Kidney (tissue), 22 donors: ENCODE measurements at places on chromosomes 11 and 22.

- no peak for DNase-seq
Measured at GRCh38 chr11:12685229-12685628, 11.0 kb downstream of the TEAD1 start.

- DNase-seq, result no peak
Measured at GRCh38 chr22:20405291-20405930, 11.5 kb downstream of the ZNF74 start.

- no peak for DNase-seq
Measured at GRCh38 chr11:43937434-43938411, 4.7 kb upstream of the C11orf96 start.

DNA sequence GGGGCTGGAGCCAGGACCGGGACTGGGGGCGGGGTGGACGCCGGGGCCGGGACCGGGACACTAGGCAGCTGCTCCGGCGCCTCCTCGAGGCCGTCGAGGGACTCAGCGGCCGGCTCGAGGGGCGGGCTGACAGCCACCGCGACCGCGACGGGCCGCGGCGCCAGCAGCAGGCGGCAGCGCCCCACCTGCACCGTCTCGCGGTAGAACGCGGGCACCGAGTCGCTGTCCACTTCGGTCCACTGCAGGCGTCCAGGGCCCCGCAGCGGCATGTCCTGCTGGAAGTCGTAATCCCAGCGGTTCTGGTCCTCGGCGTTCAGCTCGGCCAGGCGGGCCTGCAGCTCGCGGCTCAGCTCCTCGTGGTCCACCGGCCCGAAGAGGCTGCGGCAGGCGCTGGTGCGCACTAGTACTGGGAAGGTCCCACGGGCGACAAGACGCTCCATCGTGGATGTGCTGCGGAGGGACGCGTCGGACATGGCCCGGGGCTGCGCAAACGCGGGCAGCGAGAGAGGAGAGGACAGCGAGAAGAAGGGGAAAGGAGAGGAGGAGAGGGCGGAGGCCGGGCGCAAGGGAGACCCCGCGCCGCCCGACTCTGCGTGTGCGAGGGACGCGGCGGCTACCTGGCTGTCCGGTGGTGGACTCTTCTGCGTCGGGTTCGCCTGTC, 428 bp downstream of the CDKN1C start:
- DNase-seq, result peak; percentile 87

GRCh38 chr11:43358279-43358800, 380 bp upstream of the TTC17 start:
- no peak for DNase-seq

- peak; percentile 92 for DNase-seq
Measured at GRCh38 chr22:33921525-33922348, 1.5 kb upstream of the LARGE1 start.

DNA sequence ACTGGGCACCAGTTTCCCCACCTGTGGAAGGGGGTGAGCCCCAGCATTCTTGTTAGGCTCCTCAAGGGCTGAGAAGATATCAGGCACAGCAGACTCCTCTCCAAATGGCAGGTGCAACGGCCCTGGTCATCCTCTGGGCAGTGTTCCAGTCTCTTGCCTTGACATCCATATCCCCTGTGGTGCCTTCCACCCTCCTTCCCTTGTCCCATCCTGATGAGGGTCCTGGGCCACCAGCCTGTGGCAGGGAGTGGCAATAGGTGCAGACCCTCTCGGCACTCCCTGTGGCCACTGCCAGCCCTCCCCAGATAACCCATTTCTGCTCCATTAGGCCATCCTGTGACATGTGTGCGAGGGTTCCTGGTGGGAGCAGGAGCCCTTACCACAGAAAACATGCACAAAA, 78.8 kb upstream of the NECTIN1 start:
- no peak for DNase-seq

GRCh38 chr22:44246615-44247326, 66.0 kb downstream of the SHISAL1 start:
- DNase-seq, result no peak
